ENCODE measurements at places on chromosomes 6 and 20.

GRCh38 chr6:41578217-41579087 is 32.3 kb downstream of the FOXP4 start:
- no peak for DNase-seq

GRCh38 chr20:33793011-33793931 is 17.9 kb upstream of the CHMP4B start:
- DNase-seq: no peak

DNA sequence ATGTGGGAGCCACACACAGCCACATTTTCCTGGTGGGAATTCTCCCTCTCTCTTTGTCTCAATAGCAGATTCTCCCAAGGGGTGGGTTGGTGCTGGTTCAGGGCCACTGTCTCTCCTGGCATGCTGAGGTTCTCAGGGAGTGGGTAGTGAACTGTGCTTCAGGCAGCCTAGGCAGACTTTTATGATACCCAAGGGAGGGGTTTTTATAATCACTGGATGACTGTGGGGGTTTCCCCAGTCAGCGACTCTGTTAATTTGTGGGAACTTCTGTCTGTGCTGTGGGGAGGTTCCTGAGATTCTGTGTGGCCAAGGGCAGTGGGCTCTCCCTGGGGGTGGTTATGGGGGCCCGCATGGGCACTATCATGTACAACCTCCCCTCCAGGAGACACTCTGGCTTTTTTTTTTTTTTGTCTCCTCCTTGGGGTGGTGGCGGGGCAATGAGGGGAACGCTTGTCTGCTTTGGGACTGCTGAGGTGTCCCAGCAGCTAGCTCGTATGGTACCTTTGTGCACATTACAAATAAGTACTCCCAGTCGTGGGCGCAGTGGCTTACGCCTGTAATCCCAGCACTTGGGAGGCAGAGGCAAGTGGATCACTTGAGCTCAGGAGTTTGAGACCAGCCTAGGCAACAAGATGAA is 10.0 kb downstream of the PTK7 start:
- peak; percentile 50 for DNase-seq

DNA sequence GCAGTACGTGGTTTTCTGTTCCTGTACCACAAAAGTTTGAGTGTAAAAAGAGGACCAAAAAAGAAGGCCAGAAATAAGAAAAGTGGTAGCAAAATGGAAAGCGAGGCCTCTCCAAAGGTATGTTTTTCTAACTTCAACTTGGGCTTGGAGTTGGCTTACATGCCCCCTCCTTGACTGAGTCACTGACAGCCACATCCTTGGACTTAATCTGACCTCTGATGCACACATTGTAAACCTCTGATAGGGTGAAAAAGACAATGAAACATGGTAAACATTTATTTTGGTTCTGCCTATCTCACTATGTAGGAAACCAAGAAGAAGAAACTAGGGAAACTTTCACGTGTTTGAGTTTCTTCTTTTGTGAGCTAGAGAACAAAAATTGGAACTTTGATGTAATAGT is 503.2 kb upstream of the ID4 start:
- DNase-seq: no peak

- no peak for DNase-seq
Observed at GRCh38 chr6:145022199-145022796, 713.0 kb downstream of the EPM2A start.

- DNase-seq: no peak
Observed at GRCh38 chr6:90819483-90819882, 232.6 kb upstream of the MAP3K7 start.

DNA sequence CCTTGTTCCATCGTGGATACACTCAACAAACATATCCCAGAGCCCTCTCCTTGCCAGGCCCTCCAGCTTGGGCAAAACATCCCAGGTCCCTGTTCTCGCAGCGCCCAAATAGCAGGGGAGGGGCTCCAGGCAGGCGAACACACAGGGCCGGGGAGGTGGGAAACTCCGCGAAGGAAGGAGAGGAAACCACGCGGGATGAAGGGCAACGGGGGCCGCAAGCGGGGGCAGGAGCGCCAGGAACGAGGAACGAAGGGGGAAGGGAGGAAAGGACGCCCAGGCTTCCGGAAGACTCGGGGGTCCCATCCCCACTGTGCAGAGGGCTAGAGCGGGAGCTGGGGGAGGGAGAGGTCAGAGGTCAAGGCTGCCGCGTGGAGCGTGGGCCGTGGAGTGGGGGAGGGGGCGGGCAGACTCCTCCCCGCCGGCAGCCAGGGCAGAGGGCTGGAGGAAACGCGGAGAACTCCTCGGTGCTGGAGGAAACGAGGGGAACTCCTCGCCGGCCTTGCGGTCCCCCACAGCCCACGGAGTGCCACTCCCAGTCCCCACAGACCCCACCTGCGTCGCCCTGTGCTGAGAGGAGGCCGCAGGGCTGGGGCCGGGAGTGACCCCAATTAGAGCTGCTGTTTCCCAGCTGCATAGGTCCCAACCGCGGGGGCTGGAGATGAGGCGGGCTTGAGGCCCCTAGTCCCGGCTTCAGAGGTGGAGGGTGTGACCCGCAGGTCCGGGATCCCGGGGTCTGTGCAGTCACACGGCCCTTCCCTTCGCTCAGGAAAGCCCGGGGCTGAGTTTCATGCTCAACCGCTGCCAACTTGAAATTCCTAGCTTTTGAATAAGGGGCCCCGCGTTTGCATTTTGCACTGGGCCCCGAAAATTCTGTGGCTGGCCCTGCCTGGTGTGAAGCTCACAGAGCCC is 1.2 kb upstream of the RBM38 start:
- DNase-seq: no peak

GRCh38 chr6:41047745-41048732 is 5.0 kb upstream of the APOBEC2 start:
- no peak for DNase-seq

GRCh38 chr20:62632575-62633090 is 9.7 kb upstream of the SLCO4A1 start:
- DNase-seq: no peak

DNA sequence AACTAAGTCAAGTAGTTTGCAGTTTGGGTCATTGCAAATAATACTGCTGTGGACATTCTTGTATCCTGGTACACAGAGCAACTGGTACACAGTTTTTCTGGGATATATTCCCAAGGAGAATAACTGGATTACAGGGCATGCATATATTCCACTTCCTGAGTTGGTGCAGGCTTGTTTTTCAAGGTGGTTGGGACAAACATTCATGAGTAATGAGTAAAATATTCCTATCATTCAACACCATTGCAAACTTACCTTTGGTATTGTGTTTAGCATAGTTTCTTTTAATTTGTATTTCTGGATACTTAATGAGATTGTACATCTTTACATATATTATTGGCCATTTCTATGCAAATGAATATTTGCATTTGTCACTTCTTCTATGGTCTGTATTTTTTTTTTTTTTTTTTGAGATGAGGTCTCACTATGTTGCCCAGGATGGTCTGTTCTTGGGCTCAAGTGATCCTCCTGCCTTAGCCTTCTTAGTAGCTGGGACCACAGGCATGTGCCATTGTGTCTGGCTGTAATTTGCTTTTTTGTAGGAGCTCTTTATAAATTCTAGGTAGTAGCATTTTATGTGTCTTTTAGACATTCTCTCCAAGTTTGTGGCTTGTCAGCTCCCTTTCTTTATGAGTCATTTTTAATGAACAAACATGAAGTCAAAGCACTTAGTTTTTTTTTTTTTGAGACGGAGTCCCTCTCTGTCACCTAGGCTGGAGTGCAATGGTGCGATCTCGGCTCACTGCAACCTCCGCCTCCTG is 158.7 kb downstream of the SOX4 start:
- DNase-seq: no peak

DNA sequence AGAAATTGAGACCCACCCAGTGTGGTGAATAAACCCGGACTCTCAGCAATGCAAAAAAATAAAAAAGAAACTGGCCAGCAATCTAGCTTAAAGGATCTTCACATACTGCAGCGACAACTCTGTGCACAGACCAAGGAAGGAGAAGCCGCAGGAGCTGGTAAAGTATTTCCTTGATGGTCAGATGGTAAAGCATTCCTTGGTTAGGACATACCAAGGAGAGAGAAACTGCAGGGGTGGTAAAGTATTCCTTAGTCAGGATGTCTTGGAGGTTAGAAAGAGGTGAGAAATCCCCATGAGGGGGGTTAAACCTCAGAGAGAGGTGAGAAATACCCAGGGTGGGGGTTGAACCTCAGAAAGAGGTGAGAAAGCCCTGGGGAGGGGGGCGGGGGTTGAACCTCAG is 86.8 kb downstream of the PLG start:
- no peak for DNase-seq

- DNase-seq: no peak
Observed at GRCh38 chr6:167350275-167350696, 25.4 kb downstream of the TTLL2 start.

DNA sequence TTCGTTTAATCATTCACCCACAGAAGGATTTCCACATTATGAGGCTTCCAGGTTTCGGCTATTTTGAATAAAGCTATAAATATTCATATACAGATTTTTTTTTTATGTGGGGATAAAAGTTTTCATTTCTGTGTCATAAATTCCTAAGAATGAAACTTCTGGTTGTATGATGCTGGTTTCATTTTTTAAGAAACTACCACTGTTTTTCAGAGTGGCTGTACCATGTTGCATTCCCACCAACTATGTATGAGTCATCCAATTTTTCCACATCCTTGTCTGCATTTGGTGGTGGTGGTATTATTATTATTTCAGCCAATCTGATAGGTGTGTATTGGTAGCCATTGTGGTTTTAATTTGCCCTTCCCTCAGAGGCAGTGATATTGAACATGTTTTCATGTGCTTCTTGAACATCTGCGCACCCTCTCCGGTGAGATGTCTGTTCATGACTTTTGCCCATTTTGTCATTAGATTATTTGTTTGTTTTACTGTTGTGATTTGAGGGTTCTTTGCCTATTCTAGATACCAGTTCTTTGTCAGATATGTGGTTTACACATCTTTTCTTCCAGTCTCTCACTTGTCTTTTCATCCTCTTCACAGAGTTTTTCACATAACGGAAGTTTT is 75.5 kb downstream of the DOK5 start:
- DNase-seq: no peak

- no peak for DNase-seq
Observed at GRCh38 chr20:11894062-11894461, 23.6 kb upstream of the BTBD3 start.

DNA sequence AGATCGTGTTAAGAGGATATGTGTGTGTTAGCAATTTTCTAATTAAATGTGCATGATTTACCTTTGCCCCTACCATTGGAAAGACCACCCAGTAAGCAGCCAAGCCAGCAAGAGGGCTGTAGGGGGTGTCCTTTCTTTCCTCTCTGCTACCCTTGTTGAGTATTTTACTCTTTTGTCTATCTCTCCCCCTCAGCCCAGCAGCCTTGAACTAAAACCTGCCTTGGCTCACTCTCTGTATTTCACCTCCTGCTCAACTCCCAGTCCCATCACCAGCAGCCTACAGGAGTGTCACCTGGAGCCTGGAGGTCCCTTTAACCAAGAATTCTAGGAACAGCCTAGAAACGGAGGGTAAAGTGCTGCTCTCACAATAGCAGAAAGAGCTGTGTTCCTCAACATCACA is 81.0 kb downstream of the HIVEP2 start:
- DNase-seq: no peak

GRCh38 chr6:154258064-154258757 is 98.4 kb downstream of the IPCEF1 start:
- no peak for DNase-seq

- DNase-seq: no peak
Observed at GRCh38 chr6:105804424-105804823, 281.7 kb upstream of the PRDM1 start.
